ENCODE measurements at places on chromosomes 6 and 20.

GRCh38 chr6:144143878-144144277 is 6.4 kb upstream of the STX11 start:
- DNase-seq = no peak

DNA sequence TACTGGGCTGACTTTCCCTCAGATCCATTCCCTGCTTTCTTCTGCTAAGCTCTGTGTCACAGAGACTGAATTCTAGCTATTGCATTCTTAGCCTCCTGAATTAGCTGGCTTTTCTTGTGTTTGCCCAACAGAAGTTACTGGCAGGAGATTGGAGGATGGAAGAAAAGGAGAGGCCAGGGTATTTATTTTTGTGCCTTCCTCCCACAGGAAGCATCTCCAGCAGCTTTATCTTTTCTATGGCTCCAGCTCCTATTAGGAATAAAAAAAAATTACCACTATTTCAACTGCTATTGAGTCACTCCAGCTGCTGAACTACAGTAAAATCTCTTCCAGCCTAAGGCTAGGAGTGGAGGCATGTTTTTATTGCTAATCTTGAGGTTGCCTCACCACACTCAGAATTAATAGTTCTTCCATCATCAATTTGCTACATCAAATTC is 492.4 kb downstream of the RFPL4B start:
- no peak for DNase-seq

GRCh38 chr6:52538901-52539354 is 37.9 kb downstream of the TRAM2 start:
- DNase-seq = no peak

DNA sequence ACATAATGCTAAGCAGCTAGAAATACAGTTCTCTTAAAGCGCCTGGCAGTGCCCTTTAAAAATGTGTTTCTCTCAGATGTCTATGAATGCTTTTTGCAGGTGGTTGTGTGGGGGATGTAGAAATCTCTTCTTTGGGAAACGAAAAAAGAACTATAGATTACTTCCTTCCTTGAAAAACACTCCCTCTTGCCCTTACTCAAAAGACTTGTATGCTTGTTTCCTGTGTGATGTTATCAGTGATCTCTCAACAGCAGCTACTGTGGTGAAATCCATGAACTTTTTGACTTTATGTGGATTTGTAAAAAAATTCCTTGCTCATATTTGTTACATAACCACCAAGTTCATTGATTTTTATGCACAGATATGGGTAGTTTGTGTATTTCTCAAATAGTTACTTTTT is 916.5 kb downstream of the QKI start:
- no peak for DNase-seq

GRCh38 chr6:84222426-84222825 is 5.0 kb downstream of the CEP162 start:
- no peak for DNase-seq

GRCh38 chr6:189676-190075 is 102.6 kb upstream of the DUSP22 start:
- no peak for DNase-seq

GRCh38 chr6:16764188-16764950 is 3.1 kb upstream of the ATXN1 start:
- no peak for DNase-seq

DNA sequence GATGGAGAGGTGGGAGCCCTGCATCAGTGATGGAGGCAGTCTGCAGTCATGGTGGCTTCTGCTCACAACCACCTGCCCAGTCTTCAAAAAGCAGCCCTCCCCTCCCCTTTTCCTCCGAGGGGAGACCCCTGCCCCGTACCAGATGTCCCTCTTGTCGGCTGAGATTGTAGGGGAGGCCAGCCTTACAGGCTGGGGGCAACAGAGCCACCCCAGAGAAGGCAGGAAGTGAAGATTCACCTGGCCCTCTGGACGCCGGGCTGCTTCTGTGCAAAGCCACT is 4.5 kb downstream of the TNFRSF6B start:
- no peak for DNase-seq

DNA sequence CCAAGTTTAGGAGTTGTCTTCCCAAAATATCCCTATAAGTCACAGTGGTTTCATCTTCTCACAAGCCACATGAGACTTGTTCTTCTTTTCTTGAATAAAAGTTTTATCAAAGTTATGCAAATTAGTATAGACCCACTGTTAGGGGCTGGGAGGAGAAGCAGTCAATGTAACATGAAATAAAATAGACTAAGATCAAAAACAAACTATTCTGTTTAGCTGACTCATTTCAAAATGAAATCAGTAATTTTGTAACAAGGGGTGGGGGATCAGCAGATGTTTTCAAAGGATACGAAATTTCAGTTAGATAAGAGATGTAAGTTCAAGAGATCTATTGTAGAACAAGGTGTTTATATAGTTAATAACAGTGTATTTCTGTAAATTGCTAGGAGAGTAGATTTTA is 339.6 kb upstream of the PRDM1 start:
- DNase-seq = no peak

GRCh38 chr6:10407674-10408054 is 7.2 kb downstream of the TFAP2A start:
- no peak for DNase-seq

DNA sequence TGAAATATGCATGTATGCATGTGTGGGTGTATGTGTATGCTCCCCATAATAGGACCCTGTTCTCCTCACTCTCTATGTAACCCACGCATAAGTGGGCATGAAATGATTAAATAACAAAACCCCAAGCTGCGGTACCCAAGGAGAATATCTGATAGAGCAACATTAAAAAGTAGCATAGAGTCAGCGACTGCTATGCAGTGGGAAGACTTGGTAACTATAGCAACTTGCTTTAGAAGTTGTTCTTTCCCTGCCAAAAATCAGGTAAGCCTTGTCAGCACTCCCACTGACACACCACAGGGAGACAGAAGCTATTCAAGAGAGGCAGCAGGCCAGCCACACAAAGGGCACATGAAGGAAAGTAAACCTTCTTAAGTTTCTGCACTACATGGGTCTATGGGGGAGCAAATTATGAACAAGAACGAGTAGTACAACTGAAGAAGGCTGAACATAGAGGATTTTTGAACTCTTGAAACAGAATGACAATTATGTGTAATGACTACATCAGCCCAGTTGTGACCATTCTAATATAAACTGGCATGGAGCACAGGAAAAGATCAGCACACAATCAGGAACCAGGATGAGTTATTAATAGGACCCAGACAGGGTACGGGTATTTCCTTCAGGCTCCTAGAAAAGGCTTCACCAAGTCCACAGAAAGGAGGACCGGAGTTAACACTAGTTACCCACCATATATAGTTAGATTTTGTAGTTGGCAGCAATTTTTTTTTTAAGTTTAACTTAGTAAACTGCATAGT is 89.9 kb downstream of the GPR6 start:
- DNase-seq = no peak

- DNase-seq = no peak
Measured at GRCh38 chr20:35252037-35252461, 25.6 kb downstream of the MMP24 start.

- DNase-seq = no peak
Measured at GRCh38 chr6:169647637-169648036, 54.2 kb downstream of the WDR27 start.

GRCh38 chr6:33826537-33826936 is 22.7 kb upstream of the MLN start:
- no peak for DNase-seq

DNA sequence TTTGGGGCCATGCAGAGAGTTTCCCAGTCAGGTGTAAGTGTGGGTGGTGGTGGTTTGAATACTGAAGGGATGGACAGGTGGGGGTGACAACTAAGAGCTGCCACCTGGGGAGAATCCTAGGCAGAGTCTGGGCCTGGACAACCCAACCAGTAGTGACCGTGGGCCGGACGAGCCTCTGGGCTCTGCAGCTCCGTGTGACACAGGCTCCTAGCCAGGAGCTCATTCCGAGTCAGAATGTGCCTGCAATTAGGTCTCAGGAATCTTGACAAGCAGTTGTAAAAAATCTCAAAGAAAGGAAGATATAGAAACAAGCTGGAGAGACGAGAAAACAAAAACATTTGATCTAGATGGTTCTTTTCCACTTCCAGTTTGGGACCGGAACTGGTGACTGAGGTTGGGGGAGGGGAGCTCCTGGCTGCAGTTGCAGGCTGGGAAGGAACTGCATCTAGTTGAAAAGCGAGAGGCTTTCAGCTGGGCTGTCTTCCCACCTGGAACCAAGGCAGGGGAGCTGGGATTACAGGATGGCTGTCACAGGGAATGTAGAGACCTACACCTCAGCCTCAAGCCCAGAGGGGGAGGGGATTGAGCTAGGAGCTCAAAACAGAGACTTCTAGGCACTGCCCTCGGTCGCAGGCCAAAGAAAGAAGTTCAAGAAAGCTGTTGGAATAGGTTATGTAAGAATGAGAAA is 156.9 kb downstream of the PAX1 start:
- DNase-seq = no peak
